ENCODE measurements at places on chromosomes 5 and 9.
A peak's percentile ranks its signal among the peaks of the same experiment; 100 is the strongest.

GRCh38 chr5:33091571-33092363, 349.0 kb upstream of the TARS1 start:
- no peak for DNase-seq

GRCh38 chr9:124257844-124258606, at the start of gene NEK6:
Gene NEK6, plus strand, starts transcription at chr9:124257949. Its CDS starts 44,016 bp downstream, at chr9:124301965.
- no peak for DNase-seq

DNA sequence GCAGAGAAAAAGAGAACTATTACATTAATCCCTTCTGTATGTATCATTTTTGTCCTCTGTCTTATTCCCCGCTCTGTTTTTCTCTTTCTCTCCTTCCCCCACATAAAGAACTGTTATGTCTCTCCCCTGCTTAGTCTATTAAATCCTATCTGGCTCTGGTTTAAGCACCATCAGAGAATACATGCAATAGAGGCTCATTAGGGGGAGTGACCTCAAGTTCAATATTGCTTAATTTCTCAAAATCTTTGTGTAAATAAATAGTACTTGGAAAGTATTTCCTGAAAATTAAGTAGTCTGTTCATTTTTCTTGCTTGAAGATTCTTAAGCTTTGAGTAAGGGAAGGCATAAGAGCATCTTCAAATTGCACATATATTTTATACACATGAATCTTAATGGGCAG, 41.2 kb upstream of the FAM174A start:
- DNase-seq, result no peak

GRCh38 chr9:79902825-79903600, 331.2 kb downstream of the TLE4 start:
- no peak for DNase-seq

GRCh38 chr5:10648806-10649665, 85.2 kb downstream of the ANKRD33B start:
- no peak for DNase-seq

DNA sequence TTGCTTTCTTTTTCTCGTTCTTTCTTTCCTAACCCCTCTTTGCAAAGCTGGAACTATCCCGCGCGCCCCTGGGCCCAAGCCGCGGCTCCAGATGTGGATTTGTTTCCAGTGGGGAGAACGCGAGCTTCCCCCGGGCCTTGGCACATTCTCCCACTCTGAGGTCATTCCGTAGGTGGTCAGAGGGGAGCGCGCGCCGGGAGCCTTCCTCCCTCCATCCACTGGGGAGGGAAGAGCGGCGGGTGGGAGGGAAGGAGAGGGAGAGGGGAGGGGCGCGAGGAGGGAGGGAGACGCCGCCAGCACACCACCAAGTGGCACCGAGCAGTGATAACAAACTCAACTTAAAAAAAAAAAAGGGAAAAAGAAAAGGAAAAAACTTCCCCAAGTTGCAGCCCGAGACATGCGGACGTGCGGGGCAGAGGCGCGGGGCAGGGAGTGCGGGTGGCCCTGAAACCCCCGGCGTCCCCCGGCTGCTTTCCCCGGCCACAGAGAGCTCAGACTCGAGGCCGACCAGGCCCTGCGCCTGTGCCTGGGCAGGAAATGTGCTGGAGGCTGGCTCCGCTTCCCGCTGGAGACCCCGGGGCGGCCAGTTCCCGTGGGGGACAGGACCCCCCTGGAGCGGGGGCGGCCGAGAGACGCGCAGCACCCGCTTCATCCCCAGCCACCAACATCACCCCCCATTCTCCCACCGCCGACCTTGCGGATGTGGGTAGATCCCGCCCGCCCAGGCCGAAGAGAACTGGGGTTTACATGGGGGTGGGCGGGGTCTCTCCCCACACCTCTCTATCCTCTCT, 3.1 kb downstream of the IER5L start:
- DNase-seq, result peak; percentile 85

DNA sequence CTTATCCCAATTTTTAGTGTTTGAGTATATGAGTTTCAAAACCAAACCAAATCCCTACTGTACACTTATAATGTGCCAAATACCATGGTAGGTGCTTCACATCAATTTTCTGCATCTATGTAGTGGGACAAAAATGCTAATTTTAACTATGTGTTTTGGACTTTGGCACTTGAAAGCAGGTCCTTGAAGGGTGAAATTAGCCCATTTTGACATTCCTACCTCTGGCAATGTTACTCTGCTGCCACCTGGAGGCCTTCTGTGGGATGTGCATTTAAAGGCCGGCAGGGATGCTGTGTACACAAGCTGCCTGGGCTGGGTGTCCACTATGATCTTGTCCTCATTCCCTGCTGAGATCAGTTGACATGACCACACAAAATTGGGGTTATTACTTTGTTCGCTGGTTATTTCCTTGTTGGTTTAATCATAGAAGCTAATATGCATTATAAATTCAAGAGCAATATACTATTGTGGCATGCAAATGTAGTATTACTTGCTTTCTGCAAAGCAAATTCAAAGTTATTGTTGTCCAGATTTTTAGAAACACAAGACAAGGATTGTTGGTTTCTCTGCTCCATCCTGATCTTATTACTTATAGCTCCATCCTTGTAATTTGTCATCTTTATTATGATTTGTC, 166.8 kb downstream of the ARHGEF28 start:
- no peak for DNase-seq

GRCh38 chr5:2740051-2740875, 11.2 kb downstream of the IRX2 start:
- DNase-seq, result no peak

DNA sequence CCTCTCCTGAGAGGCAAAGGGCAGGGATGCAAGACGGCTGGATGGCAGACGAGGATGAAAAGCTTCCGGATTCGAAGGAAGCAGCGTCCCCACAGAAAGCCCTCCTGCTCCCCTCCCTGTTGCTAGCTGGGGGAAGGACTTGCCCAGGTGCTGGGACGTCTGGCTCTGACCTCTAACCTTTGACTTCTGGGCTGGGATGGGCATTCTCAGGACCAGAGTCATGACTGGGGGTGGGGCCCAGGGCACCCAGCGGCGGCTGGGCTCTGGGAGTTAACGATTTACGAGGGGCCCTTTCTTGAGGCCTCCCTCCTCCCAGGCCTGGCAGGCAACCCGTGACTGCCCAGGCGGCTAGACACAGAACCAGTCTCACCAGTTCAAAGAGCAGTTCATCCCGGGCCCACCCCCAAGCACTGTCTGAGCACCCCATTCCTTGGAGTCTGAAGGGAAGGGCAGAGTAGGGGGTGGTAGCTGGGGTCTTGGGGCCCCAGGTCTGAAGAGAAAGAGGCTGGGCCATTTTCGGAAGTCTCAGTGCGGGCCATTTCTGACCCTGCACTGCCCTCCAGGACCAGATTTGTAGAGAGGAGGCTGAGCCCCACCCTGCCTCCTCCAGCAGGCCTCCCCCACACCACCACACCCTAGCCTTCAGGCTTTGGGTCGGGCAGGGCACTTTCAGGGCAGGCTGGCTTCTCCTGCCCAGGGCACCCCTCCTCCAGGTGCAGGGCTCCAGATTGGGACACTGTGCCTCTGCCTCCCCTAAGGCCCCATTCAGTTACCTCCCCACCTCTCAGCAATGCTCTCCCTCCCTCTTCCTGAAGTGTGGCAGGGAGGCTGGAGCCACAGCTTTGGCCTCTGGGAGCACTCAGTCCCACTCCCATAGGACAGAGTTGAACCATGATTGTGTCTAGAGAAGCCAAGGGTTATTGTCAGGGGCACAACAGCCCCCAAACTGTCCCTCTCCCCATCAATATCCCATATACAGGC, 5.0 kb upstream of the CXXC5 start:
- no peak for DNase-seq

DNA sequence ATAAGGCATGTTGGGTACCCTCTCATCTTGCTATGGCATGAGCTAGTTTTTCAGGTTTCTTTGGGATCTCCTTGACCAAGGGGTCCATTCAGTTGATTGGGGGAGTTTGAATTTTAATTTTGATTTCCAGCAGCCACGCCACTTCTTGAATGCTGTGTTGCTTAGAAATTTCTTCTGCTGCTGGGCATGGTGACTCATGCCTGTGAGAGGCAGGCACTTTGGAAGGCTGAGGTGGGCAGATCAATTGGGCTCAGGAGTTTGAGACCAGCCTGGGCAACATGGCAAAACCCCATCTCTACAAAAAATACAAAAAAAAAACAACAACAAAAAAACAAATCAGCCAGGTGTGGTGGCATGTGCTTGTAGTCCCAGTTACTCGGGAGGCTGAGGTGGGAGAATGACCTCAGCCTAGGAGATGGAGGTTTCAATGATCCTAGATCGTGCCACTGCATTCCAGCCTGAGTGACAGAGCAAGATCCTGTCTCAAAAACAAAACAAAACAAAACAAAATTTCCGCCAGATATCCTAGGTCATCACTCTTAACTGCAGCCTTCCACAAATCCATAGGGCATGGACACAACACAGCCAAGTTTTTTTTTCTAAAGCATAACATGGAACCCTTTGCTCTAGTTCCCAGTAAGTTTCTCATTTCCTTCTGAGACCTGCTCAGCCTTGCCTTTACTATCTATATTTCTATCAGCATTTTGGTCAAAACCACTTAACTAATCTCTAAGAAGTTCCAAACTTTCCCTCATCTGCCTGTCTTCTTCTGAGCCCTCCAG, 17.7 kb downstream of the TMC1 start:
- no peak for DNase-seq

DNA sequence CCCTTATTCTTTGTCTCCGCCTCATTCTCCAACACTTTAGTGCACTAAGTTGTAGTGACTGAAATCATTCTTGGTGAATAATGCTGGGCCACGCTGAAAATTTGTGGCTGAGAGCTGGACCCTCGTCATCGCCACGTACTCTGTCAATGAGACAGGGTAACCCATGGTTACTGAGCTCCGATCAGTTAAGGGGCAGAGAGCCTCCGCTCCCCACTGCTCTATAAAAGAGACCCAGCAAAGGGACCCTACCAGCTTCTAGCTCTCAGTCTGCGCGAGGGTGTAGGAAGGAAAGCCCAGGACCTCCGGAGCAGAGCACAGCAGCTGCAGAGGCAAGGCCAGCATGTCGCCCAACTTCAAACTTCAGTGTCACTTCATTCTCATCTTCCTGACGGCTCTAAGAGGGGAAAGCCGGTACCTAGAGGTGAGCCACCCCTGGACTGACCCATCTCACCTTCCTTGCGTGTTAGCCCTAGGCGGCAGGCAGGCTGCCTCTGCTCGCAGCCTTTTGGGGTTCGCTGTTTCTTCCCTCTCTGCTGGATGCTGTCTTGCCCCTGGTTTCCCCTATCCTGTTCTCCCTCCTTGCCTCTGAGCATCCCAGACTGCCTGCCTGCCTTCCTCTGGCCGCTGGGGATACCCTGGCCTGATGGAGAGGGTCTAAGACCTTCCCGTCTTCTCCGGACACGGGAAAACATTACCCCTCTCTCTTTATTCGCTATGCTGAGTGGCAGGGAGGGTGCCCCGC, at the start of gene CRHBP:
Gene CRHBP, plus strand, starts transcription at position 251 of the 742 bp plus-strand sequence. Its CDS starts 90 bp downstream, at position 341.
- no peak for DNase-seq

DNA sequence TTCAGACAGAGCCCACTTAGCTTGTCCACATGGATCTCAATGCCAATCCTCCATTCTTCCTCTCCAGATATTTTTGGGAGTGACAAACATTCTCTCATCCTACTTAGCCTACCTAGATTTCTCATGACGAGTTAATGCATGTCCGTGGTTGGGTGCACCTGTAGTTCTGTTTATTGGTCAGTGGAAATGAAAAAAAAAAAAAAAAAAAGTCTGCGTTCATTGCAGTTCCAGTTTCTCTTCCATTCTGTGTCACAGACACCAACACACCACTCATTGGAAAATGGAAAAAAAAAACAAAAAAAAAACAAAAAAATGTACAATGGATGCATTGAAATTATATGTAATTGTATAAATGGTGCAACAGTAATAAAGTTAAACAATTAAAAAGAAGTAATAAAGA, 59.0 kb downstream of the BASP1 start:
- DNase-seq, result no peak

GRCh38 chr5:32831624-32832023, 120.5 kb downstream of the NPR3 start:
- no peak for DNase-seq

DNA sequence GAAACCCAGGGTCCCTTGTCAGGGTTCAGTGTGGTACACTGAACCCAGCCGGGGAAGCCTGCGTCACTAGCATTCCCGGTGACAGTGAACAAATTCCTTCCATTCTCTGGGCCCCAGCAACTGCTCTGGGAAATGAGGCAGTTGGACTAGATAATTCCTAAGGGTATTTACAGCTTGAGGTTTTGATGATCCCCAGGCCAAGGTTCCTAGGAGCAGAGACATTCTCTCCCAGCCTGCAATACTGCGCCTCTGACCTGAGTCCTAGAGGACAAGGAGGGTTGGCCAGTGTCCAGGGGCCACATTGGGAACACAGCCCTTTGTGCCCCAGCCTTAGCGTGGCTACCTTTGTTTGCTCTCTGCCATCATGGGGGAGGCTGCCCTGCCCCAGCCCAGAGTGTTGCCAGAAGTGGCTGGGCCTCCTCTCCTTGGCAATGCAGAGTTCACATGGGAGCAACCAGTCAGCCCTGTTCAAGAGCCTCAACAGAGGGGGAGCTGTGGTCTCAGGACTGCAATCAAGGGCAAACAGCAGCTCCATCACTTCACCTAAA, 178.2 kb downstream of the SEC61B start:
- DNase-seq, result no peak

DNA sequence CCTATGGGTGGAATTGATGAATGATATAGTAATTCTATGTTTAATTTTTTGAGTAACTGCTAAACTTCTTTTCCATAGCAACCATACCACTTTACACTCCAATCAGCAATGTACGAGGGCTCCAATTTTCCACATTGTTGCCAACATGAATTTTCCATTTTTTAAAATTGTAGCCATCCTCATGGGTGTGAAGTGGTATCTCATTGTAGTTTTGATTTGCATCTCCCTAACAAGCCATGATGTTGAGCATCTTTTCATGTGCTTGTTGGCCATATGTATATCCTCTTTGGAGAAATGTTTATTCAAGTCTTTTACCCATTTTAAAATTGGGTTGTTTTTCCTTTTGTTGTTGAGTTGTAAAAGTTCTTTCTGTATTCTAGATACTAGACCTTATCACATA, 48.9 kb downstream of the TMOD1 start:
- DNase-seq, result no peak

- DNase-seq, result no peak
These were observed 103.1 kb upstream of the IRX4 start for GRCh38 chr5:1985781-1986180.

GRCh38 chr9:99387431-99387830, 165.3 kb downstream of the SEC61B start:
- no peak for DNase-seq

DNA sequence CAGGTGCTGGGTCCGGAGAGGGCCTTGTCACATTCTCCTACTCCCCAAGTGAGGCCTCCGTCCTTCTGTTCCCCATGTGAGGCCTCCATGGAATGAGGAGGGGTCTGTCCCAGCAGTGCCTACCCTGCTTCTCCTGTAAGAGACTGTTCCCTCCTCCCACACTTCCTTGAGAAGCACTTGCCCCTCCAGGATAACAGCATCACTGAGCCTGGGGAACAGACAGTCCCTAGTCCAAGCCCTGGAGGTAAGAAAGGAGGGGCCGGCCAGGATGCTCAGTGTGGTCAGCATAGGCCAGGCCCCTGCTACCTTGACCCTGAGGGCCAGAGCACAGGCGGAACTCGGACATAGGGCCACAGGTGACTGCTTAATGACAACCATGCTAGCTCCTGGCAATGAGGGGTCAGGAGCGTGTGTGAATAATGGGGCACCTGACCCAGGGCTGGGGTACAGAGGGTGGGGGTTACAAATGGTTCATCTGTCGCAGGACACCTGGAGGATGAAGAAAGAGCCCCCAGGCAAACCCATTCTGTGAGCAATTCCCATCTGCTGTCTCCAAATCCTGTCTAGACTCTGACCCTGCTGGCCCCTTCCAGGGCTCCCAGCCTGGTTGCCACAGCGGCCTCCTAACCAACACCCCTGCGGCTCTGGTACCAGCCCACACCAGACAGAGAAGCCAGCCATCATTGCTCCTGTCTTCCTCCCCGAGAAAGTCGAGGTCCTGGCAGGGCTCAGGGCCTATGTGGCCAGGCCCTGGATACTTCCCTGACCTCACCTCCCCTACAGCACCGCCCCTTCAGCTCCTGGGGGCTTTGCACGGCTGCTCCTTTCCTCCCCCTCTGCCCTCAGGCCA, 20.3 kb downstream of the RALGDS start:
- DNase-seq, result no peak

Data from AG04450 (cell line).